ENCODE measurements at places on chromosomes 3 and 15. TPM values are rescaled to one million over a fixed set of nuclear protein-coding genes. Genes with fewer than 3 reads are reported as not detected.

GRCh38 chr3:115187149-115187757 lies 40.2 kb upstream of the ZBTB20 start:
- DNase-seq, result no peak

DNA sequence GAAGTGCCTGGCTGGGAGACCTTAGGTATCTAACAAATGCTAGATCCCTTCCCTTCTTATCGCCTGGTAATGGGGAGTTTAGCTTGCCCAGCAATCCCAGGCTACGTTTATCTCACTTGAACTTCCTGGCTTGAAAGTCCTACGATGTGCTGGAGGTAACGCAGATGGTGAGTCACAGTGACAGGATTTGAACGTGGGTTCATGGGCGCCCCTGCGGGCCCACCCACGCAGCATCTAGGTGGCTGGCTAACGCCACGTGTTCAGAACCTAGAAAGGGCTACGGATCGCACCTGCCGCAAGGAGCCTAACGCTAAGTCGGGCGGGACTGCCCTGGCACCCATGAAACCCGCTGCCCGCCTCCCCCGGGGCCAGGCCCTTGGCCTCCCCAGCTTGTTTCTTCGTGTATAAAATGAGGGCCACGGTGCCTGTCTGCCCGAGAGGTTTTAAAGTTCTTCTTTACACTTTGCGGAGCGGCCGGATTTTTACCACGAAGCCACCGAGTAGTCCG lies 600 bp upstream of the USP3 start:
- DNase-seq, result peak; percentile 93

- DNase-seq, result no peak
These were observed 1035.4 kb downstream of the SQOR start for GRCh38 chr15:46670258-46670657.

Gene CAPN3
- 2.3 TPM for total RNA-seq

- DNase-seq, result no peak
These were observed 124.1 kb downstream of the DNAH12 start for GRCh38 chr3:57420001-57420400.

DNA sequence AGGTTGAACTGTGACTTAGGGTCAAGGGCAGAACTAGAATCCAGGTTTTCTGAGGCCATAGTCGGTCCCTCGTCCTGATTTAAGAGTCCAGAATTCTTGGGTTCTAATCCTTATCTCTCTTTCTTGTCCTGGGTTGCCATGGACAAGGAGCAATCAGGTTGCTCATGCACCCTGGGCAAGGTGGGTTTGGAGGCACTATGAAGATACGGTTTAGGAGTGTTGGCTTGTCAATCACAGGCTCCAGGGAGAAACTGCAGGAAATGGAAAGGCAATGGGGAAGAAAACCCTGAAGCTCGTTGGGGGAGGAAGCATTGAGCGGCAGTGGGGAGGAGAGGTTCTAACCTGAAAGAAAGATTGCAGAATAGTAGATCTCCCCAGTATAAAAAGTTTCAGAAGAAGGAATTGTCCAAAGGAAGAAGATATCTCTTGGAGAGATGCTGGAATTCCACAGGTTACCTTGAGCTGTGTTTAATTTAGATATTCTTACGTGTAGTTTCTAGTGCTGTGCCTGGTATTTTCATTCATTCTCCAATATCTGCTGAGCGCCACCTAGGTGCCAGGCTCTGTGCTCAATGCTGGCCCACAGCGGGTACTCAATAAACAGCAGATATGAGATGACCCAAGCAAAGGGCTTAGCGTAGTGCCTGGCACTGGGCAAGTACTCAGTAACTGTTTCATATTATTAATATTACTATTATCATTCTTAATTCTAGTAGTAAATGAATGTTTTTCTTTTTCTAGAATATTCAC lies 2.0 kb downstream of the ACAN start:
- no peak for DNase-seq

Gene C2CD4B
- total RNA-seq, result 0.58 TPM
